ENCODE measurements at places on chromosomes 5 and 9.

GRCh38 chr5:68834491-68834981, 259.3 kb upstream of the SLC30A5 start:
- no peak for DNase-seq

- DNase-seq: no peak
These were observed 49.8 kb upstream of the PALM2AKAP2 start for GRCh38 chr9:109730228-109730627.

GRCh38 chr9:98992885-98993569, 49.3 kb downstream of the COL15A1 start:
- no peak for DNase-seq

DNA sequence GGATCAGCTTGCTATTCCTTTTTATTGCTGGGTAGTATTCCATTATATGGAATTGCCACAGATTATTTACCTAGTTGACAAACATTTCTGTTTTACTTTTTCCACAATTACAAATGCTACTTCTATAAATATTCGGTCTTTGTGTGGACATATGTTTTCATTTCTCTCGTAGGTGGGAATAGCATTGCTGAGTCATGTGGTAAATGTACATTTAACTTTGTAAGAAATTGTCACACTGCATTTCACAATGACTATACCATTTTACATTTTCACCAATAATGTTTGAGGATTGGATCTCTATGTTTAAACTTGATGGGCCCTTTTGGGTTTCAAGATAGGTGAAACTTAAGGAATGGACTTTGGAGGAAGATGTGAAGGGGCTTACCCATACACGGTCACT, 19.7 kb downstream of the RAI14 start:
- no peak for DNase-seq

GRCh38 chr9:125745682-125746016, 1.5 kb upstream of the PBX3 start:
- no peak for DNase-seq

DNA sequence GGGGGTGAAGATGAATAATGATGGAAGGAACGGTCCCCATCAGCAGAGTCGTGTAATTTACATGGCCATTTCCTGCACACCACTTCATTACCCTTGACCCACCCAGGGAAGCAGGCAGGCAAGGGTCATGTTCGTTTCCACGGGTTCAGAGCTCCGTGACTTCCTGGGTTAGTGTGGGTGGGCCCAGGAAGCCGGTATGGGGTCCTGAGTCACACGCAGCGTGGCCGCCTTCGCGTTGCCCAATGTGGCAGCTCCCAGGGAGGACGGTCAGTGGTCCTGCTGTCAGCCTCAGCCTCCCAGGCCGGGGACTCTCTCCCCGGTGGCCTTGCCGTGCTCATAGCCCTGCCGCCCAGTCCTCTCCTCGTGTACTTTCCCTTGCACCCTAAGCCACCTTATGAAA, 5.1 kb upstream of the TERT start:
- DNase-seq: no peak

GRCh38 chr5:144503123-144503522, 332.4 kb downstream of the KCTD16 start:
- no peak for DNase-seq

DNA sequence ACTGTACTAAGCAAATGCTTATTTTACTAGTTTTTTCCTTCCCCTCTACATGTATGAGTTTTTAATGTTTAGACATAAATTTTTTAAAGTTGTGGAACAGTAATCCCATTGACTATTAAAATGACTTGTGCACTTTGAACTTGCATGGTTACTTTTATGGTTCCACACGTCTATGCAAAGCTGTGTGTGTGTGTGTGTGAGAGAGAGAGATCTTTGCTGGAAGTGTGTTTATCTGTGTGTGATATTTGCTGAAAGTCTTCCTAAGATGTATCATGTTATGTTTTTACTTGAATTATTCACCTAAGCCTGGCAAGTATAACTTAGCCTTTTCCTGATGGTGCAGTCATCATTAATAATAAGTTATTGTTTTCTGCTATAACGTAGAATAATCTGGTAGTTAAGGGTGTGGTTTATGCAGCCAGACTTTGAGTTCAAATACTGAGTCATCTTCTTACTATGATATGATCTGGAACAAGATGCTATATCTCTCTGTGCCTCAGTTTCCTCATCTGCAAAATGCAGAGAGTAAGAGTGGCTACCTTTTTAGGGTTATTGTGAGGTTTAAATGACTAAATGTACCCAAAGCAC, 138.6 kb downstream of the SMARCA2 start:
- no peak for DNase-seq

GRCh38 chr5:146026307-146027010, 78.9 kb downstream of the PLAC8L1 start:
- no peak for DNase-seq

GRCh38 chr9:133635533-133636531, at the start of gene DBH:
TSS of gene DBH (plus strand) at chr9:133636363. CDS start at chr9:133636372, 9 bp downstream.
- DNase-seq: no peak

- no peak for DNase-seq
These were observed 169.1 kb downstream of the CAAP1 start for GRCh38 chr9:26723486-26723885.

DNA sequence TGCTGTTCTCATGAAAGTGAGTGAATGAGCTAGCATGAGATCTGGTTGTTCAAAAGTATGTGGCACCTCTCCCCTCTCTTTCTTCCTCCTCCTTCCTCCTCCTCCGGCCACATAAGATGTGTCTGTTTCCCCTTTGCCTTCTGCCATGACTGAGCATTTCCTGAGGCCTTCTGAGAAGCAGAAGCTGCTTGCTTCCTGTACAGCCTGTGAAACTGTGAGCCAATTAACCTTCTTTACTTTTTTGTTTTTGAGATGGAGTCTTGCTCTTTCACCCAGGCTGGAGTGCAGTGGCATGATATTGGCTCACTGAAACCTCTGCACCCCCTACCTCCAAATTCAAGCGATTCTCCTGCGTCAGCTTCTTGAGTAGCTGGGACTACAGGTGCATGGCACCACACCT, 6.1 kb downstream of the S100Z start:
- DNase-seq: no peak

- DNase-seq: no peak
These were observed 47.4 kb upstream of the AFAP1L1 start for GRCh38 chr5:149224282-149224681.

- DNase-seq: no peak
These were observed 4.5 kb downstream of the LEAP2 start for GRCh38 chr5:132877938-132878337.

GRCh38 chr5:172757394-172758010, 13.5 kb downstream of the DUSP1 start:
- DNase-seq: no peak

DNA sequence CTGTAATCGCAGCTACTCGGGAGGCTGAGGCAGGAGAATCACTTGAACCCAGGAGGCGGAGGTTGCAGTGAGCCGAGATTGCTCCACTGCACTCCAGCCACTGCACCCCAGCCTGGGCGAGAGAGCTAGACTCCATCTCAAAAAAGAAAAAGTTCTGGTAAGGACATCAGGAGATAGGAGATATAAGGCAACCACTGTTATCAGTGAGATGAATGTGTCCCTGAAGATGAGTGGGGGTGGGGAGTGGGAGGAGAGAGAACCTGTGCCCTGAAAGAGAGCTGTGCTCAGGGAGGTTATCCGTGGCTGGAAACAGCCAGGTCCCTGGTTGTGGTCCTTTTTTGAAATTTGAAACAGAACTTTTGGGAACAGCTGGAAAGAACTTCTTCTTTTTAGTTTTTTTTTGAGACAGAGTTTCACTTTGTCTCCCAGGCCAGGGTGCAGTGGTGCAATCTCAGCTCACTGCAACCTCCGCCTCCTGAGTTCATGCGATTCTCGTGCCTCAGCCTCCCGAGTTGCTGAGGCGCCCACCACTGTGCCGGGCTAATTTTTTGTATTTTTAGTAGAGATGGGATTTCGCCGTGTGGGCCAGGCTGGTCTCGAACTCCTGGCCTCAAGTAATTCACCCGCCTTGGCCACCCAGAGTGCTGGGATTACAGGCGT, 2.6 kb downstream of the PTPA start:
- DNase-seq: no peak

GRCh38 chr5:921456-922435, 29.1 kb downstream of the TRIP13 start:
- DNase-seq: no peak

- DNase-seq: no peak
These were observed 848 bp downstream of the RAD50 start for GRCh38 chr5:132557478-132558172.

DNA sequence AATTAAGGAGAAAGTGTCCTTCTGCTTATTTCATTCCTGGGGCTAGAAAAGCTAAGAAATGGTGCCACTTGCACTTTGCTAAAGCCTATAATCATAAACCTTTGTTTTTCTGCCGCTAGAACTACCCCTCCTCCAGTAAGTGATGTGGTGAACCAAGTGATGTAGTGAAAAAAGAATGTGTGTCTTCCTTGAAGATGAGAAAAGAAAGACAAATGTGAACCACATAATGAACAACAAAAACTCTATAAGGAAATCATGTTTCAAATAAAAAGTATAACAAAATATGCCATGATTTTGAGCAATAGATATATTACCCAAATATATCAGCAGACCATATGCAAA, 179.0 kb upstream of the SGCD start:
- no peak for DNase-seq

DNA sequence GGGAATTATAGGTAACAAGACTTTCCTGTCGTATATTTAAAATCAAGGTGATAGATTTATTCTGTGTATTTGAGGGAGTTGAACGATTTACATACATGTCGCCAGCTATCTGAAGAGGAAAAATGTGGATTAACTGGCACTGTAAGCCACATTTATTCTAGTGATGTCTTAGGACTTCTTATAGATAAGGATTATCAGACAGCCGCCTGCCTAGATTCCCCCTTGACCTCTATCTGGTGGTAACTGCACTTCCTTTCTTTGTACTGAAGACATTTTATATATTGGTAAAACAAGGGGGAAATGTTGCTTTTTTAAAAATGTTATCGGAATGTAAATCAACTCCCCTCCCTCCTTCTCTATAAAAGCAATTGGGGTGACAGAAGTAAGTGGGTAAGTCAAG, 39.3 kb upstream of the F2RL2 start:
- no peak for DNase-seq

DNA sequence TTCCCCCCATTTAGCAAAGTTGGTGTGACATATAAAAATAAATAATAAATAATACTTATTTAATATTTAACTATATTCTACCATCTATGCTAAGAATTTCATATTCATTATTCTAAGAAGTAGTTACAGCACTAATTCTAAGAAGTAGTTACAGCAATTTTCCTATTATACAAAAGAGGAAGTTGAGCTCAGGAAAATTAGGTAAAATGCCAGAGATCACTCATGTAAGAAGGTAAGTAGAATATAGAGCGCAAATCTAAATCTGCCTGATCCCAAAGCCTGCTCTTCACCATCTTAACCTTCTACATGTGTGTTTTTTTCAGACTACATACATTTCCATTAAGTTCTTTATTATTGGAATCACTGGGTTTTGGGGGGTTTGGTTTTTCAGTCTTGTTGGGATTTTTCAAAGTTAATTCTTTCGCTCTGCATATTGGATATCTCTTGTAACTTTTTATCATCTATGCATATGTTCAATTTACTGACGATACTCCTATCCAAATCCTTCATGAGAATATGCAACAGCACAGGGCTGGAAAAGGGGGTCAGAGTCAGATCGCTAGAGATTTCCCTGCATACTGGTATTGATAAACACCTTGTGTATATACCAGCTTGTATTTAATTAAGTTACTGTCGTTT, 852.1 kb downstream of the MAT2B start:
- no peak for DNase-seq

- DNase-seq: no peak
These were observed 150.5 kb upstream of the ELL2 start for GRCh38 chr5:96112123-96112670.

DNA sequence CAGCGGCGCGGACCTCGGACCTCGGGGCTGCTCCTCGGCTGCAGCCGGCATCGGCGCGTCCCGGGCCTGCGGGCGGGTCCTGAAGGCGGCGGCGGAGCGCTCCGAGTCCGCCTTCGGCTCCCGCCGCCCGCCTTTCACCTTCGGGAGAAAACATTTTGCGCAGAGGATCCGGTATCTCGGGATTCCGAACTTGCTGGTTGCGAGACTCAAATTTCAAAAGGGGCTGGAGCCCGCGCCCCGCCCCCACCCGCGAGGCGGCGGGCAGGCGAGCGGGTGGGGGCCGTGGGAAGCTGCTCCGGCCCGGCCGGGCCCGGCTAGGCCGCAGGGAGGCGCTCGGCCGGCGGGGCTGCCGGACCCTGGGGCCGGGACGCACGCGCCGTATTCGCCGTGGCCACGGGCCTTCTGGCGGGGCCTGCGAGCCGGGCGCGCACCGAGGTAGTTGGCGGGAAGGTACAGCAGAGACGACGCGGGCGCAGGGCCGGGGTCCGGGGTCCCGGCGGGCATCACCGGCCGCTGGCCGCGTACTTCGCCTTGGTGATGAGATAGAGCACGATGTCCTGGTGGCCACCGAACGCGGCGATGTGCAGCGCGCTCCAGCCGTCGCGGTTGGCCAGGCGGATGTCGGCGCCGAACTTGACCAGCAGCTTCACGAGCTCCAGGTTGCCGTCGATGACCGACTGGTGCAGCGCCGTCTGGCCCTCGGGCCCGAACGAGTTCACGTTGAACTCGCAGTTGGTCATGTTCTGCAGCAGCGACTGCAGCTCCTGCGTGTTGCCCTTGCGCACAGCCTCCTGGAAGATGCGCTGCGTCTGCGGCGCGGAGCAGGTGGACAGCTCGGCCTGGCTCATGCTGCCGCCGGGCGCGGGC, 757 bp downstream of the NRARP start:
- DNase-seq: no peak

DNA sequence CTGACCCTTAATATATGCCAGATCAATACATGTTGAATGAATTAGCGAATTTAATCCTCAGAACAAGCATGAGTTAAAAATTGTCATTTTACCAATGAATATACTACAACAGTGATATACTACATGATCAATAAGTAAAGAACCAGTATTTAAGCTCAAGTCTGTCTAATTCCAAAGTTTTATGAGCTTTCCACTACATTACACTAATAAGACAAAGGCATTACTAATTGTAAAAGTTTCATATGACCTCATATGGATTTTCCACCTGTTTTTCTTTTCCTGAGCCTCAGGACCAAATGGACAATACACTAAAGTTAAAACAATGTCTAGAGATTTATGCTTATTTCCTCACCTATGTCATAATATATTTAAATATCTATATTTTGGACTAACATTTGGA, 80.8 kb downstream of the OXCT1 start:
- DNase-seq: no peak

DNA sequence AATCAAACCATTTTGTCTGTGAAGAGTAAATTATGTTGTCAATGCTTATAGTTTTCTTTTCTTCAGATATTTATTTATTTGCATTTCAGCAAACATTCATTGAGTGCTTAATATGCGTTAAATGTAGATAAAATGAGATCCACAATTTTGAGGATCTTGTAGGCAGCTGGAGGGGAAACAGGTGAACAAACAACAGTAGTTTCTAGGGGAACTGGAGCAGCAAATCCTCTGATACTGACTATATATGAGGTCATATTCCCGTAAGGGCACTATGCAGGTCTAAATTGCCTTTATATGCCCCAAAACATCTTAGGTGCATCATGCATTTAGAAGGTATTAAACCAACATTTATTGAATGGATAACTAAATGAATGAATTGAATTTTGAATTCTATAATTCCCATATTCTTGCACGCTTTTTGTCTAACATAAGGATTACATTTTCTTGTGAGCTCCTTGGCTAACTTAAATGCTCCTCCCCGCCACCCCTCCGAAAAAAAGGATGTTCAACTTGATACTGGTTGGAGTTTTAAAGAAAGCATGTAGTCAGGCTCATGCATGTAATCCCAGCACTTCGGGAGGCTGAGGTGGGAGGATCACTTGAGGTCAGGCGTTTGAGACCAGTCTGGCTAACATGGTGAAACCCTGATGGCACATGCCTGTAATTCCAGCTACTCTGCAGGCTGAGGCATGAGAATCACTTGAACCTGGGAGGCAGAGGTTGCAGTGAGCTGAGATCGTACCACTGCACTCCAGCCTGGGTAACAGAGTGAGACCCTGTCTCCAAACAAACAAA, 299.8 kb downstream of the TMEM38B start:
- DNase-seq: no peak
